Stimulated activated naive CD4-positive, alpha-beta T cell (primary cell): ENCODE measurements at places on chromosomes 3 and 15.

DNA sequence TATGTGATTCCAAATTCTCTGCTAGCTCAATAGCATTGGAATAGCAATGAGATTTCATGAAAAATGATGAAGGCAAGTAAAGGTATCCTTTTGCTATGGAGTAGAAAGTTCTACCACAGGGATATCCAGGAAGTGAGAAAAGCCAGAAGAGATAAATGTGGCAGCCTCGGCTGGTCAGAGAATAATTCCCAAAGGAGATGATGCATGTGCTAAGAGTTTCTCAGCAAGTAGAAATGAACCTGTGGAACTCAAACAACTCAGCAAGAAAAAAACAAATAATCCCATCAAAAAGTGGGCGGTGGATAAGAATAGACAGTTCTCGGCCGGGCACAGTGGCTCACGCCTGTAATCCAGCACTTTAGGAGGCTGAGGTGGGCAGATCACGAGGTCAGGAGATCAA, 38.2 kb downstream of the ALS2CL start:
- no peak for DNase-seq

- no peak for DNase-seq
Observed at GRCh38 chr15:81955382-81956062, 90.3 kb downstream of the MEX3B start.

- no peak for DNase-seq
Observed at GRCh38 chr15:32698773-32699390, 18.9 kb upstream of the GREM1 start.

GRCh38 chr3:120420928-120421551, 29.8 kb downstream of the FSTL1 start:
- no peak for DNase-seq

DNA sequence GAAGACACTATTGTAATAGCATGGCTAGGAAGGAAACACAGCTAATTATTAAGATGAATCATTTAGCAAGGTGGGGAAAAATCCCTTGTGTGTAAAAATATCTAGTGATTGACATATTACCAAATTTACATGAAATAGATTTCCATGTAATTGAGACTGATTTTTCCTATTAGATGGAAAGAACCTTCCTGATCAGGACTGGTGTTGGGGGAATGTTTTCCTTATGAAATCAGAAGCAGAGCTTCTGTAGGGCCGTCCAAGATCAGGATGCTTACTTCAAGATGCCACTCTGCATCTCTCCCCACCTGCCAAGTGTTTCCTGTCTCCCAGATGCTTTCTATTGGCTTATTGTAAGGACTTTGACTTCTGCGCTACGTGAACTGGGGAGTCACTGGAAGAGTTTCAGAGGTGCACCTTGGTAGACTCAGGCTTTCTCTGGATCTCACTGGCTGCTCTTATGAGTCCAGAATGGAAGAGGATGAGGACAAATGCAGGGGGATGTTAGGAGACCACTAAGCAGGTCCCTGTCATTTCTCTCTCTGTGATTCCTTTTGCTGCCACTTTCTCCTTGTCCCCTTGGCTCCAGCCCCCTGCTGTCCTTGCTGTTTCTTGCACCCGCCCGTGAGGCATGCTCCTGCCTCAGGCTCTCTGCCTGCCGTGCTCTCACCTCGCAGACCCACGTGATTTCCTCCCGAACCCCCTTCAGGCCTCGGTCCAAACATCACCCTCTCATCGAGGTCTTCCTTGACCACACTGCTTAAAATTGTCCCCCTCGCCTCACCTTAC, 30.1 kb downstream of the BTD start:
- DNase-seq: no peak

- DNase-seq: peak; percentile 11
Observed at GRCh38 chr15:100131321-100132224, 210.2 kb downstream of the ADAMTS17 start.

GRCh38 chr3:191139736-191140135, 59.3 kb upstream of the OSTN start:
- DNase-seq: no peak

DNA sequence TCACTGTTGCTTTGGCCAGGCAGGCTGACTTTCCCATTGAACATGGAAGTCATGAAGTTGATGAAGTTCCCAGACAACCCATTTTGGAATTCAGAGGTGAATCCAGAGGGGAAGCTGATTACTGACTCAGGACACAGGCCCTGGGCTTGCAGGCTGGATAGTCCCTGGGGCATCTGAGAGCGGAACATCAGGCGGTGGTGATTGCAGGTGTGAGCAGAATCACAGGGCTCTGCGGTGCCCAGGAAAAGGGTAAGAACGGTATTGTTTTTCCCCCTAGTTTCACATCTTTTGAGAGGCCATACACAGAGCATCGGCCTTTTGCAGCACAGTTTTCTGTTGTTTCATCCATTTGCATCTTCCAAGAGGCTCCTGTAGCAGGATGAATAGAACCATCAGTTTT, 104.7 kb downstream of the CHSY1 start:
- no peak for DNase-seq

DNA sequence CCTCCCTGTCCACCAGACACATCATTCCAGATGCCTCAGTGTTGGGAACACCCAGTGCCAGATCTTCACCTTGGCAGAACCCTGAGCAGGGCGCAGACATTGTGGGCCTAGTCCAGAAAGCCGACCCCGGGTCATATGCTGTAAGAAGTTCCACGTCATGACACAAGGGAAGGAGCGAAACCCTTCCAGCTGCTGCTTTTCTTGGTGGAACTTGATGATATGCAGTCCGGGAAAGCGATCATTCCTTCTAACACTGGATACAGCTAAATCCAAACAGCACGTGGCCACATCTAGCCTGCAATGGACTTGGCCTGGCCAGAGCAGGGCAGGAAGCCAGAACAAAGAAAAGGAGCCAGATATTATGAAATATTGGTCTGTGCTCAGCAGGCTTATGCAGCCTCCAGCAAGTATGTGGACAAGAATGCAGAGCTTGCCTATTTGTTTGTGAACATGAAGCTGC, 22.0 kb downstream of the GASK1A start:
- DNase-seq: no peak

DNA sequence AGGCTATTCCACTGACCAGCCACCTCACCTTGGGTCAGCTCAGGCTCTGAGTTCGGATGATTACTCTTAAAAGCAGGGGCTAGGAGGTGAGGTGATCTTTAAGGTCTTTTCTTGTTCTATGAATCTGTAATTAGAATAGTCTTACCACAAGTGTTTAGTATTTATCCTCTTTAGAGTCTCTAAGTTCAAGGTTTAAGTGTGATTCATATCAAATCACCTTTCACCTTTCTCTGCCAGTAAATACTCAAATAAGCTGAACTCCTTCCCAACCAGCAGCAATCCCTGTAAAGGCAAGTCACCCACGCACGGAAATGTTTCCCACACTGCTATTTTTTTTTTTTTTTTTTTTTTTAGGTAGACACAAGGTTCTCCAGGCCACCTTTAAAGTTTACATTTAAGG, 14.5 kb upstream of the TMEM44 start:
- no peak for DNase-seq

GRCh38 chr15:26867200-26868007, 542 bp downstream of the GABRA5 start:
- no peak for DNase-seq
